ENCODE measurements at places on chromosomes 11 and 22. TPM values are rescaled to one million over a fixed set of nuclear protein-coding genes. Genes with fewer than 3 reads are reported as not detected.

TSSK2 gene
- not detected for total RNA-seq

PANX3 gene
- not detected for total RNA-seq

DNA sequence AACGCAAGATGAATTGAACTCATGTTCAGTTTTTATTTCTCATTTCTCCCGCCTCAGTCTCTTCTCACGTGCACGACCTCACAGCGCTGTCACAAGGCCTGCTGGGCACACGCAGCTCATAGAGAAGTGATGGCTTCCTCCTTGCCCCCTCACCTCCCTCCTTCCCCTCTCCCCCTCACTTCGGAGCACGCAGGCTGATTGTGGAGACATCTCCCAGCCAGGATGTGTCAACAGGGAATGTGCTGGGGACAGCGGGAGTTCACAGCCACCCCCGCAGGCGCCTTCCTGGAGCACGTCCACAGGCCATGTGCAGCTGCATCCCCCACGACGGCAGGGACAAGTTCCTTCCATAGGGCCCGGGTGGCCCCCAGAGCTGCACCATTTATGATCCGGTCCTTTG lies 29.1 kb upstream of the KRTAP5-6 start:
- no peak for DNase-seq

GRCh38 chr11:134474070-134474860 lies 62.2 kb upstream of the B3GAT1 start:
- no peak for DNase-seq

Data from H1 (cell line).